ENCODE measurements at places on chromosomes 16 and 17. TPM values are rescaled to one million over a fixed set of nuclear protein-coding genes. Genes with fewer than 3 reads are reported as not detected.
A peak's percentile ranks its signal among the peaks of the same experiment; 100 is the strongest.

- no peaks in the 10 kb centered on the region for H3K27me3 ChIP-seq
- H3K27ac ChIP-seq: no peak overlapping the region
- H3K4me3 ChIP-seq: no peak overlapping the region
- no peak for DNase-seq
These were observed 9.8 kb downstream of the ITGAL start for GRCh38 chr16:30482366-30482765.

The KRT33B gene
- total RNA-seq: not detected

DNA sequence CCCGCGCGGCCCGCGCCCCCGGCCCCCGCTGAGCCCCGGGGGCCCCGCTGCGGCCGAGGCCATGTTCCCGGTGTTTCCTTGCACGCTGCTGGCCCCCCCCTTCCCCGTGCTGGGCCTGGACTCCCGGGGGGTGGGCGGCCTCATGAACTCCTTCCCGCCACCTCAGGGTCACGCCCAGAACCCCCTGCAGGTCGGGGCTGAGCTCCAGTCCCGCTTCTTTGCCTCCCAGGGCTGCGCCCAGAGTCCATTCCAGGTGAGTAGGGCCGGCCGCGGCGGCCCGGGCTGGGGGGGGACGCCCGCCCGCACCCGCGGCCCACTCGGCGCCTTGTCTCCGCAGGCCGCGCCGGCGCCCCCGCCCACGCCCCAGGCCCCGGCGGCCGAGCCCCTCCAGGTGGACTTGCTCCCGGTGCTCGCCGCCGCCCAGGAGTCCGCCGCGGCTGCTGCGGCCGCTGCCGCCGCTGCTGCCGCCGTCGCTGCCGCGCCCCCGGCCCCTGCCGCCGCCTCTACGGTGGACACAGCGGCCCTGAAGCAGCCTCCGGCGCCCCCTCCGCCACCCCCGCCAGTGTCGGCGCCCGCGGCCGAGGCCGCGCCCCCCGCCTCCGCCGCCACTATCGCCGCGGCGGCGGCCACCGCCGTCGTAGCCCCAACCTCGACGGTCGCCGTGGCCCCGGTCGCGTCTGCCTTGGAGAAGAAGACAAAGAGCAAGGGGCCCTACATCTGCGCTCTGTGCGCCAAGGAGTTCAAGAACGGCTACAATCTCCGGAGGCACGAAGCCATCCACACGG, 504 bp downstream of the MAZ start:
- peak overlapping the region; percentile 81 for H3K4me3 ChIP-seq
- H3K27ac ChIP-seq: no peak overlapping the region
- H3K36me3 ChIP-seq: peaks cover 50% of the 10 kb centered on the region
- peaks cover 37% of the 10 kb centered on the region for H3K4me1 ChIP-seq
- DNase-seq: peak; percentile 66

DNA sequence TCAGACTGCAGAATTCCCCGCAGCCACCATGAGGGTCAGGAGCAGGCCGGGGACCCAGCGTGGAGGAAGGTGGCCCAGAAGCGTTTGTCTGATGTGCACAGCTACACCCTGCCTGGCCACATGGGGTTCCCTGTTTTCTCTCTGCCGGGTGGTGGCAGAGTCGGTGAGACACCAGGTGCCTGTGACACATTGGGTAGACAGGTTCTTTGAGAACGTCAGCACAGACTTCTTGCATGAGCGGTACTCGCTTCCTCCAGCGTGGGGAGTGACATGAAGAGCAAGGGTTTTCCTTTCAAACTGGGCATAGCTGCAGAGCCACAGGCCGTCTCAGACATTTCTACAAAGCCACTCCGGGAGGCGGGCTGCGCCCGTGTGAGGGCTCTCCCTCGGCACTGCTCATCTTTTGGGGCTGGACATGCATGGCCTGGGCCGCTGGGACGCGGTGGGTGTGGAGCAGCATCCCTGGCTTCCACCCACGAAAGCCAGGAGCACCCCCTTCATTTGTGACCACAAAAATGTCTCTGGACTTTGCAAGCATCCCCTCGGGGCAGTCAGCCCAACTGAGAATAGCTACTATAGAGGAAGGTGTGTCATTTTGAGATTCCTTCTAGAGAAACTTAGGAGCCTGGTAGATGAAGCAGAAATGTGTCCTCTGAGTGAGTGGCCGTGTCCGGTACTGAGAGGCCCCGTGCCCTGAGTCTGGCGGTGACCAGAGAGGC, 26.0 kb downstream of the NME3 start:
- H3K36me3 ChIP-seq: peaks cover 44% of the 10 kb centered on the region
- H3K4me1 ChIP-seq: peaks cover 34% of the 10 kb centered on the region
- peak overlapping the region; percentile 17 for H3K4me3 ChIP-seq
- peak overlapping the region; percentile 89 for H3K27ac ChIP-seq

GRCh38 chr17:8405499-8406016, 7.9 kb upstream of the RNF222 start:
- H3K27me3 ChIP-seq: peaks cover 11% of the 10 kb centered on the region
- no peaks in the 10 kb centered on the region for H3K36me3 ChIP-seq
- no peak overlapping the region for H3K4me3 ChIP-seq

Data from MCF 10A (cell line).